ENCODE measurements at places on chromosomes 5 and 9. TPM values are rescaled to one million over a fixed set of nuclear protein-coding genes. Genes with fewer than 3 reads are reported as not detected.

The PCDHA9 gene
- polyA plus RNA-seq = 0.05 TPM

The SCAI gene
- polyA plus RNA-seq = 11.5 TPM

The CSF1R gene
- polyA plus RNA-seq = 16.9 TPM

GRCh38 chr9:18928711-18929110 lies 104.3 kb downstream of the SAXO1 start:
- no peak for DNase-seq

DNA sequence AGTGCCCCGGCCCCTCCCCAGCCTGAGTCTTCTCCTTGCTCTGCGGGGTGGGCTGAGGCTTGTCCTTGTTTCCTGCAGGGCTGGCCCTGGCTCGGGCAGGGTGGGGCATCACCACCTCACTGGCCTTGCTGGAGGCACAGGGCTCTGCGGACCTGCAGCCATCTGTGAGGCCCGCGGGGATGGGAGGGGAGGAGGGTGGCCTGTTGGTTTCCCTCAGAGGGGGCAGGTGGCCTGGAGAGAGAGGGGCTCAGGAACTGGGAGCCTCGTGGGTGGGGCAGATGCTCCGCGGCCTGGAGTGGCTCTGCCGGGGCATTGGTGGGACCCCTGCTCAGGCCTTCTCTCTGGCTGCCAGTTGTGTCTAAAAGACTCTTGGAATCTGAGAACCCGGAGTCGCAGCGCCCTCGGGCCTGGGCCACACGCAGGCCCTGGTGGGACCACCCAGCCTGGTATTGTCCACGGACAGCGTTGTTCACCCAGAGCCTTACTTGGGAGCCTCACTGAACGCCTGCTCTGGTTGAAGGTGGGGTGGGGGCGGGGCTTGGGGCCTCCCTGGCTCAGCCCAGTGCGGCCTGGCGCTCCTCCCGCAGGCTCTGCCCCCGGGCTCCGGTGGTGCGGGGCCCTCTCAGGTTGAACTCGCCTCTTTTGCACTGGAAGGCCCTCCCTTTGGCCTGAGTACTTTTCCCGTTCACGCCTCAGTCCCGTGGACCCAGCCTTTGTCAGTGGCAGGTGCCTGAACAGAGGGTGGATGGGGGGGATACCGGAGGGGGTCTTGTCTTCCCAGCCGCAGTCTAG lies 111.3 kb downstream of the RXRA start:
- no peak for DNase-seq

Data from left renal cortex interstitium (tissue), 4 donors.